EL (cell line): ENCODE measurements at places on chromosomes 3 and 15.
A peak's percentile ranks its signal among the peaks of the same experiment; 100 is the strongest.

DNA sequence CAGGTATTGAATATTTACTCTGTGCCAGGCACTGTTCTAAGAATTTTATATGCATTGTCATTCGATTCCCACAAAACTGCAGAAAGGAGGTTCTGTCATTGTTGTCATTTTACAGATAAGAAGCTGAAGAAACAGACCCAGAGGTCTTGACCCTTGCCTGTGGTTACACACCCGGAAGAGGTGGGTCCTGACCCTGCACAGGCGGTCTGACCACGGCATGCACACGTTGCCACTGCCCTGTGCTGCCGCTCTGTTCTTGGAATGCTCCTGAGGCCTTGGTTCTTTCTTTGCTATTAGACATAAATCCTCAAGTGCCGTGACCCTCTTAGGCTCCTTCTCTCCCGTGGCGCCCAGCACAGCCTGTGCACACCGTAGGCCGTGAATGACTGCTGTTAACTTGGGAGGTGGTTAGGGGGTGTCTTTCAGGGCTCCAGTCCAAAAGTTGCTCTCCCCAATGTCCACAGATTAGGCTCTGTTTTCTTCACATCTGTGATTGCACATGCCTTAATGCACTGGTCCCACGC, 74.1 kb upstream of the PLXNA1 start:
- DNase-seq: no peak

GRCh38 chr3:44939581-44940036, 36.4 kb downstream of the ZDHHC3 start:
- no peak for DNase-seq

- DNase-seq: peak; percentile 37
These were observed 1.8 kb downstream of the UBE2E1 start for GRCh38 chr3:23807424-23808015.

DNA sequence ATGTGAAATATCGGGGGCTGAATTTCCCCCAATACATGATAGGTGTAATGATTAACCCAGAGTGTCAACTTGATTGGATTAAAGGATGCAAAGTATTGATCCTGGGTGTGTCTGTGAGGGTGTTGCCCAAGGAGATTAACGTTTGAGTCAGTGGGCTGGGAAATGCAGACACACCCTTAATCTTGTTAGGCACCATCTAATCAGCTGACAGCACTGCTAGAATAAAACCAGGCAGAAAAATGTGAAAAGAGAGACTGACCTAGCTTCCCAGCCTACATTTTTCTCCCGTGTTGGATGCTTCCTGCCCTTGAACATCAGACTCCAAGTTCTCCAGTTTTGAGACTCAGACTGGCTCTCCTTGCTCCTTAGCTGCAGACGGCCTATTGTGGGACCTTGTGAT, 247.8 kb downstream of the OTOL1 start:
- no peak for DNase-seq

GRCh38 chr3:25033407-25034029, 394.5 kb upstream of the RARB start:
- DNase-seq: peak; percentile 48

DNA sequence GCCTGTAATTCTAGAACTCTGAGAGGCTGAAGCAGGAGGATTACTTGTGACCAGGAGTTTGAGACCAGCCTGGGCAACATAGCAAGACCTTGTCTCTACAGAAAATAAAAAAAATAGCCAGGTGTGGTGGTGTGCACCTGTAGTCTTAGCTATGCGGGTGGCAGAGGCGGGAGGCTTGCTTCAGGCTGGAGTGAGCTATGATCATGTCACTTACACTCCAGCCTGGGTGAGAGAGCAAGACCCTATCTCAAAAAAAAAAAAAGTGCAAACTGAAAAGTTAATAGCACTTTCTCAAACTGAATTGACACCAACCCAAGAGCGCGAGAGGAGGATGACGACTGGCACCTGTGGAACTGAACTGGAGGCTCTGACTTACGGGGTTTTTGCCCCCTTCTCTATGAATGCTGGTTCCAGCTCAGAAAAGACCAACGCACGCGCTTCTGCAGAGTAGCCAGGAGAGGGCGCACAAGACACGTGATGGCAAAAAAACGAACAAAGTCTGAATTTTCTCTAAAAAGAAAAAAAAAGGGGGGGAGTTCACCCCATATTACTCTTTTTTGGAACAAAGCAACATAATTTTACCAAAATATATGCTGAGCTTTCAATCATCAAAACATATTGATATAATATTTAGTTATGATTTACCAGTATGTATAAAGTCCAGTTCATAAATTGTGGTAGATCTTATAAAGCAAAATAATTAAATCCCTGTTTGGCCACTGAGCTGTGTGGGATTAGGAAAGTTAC, 23.7 kb downstream of the CFAP92 start:
- DNase-seq: peak; percentile 48

GRCh38 chr15:26670116-26670515, 102.8 kb downstream of the GABRB3 start:
- no peak for DNase-seq

GRCh38 chr15:77541421-77542181, 91.1 kb downstream of the LINGO1 start:
- DNase-seq: peak; percentile 21

DNA sequence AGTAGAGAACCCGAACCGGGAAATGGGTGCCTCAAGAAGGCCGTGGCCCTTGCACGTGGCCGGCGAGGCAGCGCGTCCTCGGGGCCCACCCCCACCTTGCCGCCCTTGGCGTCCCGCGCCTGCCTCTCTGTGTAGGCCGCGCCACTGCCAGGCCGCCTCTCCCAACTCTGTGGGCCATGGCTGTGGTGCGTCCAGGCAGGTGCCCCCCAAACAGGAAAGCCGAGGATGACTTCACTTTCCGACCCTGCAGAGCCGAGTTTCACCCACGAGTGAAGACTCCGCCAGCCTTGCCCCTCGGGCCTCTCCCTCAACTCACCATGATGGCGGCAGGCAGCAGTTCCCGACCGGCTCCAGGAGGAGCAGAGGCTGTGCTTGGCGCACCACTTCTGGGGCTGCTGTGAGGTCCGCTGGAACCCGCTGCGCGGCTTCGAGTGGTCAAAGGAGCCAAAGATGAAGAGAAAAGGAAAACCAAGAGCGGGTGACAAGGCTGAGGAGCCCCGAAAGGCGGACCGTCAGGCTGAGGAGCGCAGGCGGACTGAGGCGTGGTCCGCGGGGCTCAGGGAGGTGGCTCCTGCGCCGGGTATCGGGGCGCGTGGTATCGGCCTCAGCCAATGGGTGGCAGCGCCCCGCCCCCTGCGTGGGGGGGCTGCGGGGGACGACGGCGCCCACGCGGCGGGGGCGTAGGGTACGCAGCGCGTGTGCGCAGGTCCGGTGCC, at the start of gene DAZL:
TSS of gene DAZL (minus strand) at position 537 of the 716 bp plus-strand sequence. CDS start at position 319, 218 bp downstream.
- no peak for DNase-seq

GRCh38 chr3:135218304-135218703, 423.2 kb downstream of the EPHB1 start:
- no peak for DNase-seq

DNA sequence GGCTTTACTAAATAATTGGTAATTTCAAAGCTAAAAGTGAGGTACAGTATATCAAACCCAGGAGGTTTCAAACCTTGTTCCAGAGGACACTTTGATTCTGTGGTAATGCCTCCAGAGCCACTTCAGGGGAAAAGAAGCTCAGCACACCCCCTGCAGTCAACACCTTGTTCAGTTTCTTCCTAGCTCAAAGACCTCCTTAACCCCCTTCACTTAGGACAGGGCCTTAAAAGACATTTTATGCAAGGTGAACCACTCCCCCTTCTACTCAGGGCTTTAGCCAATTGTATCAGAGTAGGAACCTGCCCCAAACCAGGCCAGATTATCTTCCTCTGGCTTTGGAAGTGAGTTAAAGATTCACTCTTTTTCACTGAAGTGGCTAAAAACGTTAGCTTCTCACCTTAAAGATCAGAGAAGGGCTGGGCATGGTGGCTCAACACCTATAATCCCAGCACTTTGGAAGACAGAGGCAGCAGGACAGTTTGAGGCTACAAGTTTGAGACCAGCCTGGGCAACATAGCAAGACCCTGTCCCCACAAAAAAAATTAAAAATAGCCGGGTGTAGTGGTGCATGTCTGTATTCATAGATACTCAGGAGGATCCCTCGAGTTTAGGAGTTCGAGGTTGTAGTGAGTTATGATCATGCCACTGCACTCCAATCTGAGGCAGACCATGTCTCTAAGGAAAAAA, 3.4 kb downstream of the DENND6A start:
- no peak for DNase-seq

DNA sequence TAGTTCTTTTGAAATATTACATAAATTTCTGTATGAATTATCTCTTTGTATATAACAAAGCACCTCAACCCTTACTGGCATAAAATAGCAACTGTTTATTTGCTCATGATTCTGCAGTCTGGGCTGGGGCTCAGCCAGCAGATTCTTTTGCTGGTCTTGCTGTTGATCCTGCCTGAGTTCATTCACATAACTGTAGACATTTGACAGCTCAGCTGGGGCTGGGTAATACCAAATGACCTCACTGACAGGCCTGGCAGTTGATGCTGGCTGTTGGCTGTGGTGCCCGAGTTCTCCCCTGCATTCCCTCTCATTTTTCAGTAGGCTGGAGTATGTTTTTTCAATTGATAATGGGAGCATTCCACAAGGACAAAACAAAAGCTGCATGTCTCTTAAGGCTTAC, 449.9 kb upstream of the GOLIM4 start:
- DNase-seq: no peak

GRCh38 chr3:132381348-132381944, 35.9 kb upstream of the DNAJC13 start:
- no peak for DNase-seq

DNA sequence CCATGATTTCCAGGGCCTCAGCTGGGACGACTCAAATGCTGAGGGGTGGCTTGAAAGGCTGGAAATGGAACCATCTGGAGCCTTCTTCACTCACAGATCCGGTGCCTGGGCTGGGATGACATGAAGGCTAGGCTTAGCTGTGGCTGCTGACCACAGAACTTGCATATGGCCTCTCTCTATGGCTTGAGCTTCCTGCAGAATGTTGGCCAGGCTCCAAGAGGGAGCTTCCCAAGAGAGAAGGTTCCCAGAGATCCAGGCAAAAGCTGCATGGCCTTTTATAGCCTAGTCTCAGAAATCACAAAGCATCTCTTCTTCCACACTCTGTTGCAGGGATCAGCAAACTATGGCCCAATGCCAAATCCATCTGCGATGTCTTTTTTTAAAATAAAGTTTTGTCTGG, 44.8 kb downstream of the GATM start:
- DNase-seq: peak; percentile 43

DNA sequence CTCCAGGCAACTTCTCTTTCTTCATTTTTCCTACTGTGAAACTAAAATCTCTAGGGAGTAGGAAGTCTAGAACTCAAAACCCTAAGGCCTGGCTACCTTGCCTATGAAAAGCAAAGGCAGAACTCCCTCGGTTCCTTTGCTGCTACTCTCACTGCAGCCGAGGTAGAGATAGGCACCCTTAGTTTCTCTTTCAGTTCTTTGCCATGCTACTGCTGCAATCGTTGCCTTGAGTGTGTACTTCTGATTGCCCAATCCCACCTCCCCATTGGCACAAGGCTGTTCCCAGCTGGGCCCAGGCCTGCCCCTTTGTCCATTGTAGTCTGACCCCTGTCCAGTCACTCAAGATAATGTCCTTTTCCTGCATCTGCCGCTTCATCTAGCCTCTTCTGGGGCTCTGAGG, 92.3 kb upstream of the MRPS22 start:
- no peak for DNase-seq

DNA sequence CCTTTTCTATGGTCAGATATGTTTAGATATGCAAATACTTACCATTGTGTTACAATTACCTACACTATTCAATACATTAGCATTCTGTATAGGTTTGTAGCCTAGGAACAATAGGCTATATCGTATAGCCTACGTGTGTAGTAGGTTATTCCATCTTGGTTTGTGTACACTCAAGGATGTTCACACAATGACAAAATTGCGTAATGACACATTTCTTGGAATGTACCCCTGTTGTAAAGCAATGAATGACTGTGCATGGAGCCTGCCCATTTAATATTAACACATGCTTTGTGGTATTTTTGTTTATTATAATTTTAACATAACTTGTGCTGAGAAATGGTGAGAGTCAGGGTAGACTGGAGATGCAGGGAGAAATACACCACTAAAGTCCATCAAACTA, 154.9 kb downstream of the LEKR1 start:
- peak; percentile 3 for DNase-seq

DNA sequence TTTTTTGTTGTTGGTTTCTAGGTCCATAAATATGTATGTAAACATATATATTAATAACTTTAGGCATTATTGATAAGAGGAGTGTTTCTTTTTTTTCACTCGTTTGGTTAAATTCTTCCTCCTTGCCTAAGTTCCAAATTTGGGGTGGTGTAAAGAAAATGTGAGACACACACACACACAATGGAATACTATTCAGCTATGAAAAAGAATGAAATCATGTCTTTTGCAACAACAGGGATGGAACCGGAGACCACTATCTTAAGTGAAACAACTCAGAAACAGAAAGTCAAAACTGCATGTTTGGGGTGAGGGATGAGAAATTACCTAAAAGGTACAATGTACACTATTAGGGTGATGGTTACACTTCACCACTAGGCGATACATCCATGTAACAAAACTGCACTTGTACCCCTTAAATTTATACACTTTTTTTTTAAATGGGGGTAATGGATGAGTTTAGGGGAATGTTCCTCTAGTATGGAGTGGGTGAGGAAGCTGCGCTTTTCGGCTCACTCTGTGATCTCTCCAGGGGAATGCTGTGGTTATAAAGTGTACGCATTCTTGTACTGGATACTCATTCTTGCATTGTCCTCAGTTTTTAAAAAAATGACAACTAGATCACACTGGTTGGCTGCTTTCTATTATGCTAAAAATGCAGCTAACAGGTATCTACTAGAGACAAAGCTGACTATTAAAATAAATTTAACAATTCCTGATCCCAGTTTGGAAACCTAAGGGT, 50.8 kb upstream of the PPARG start:
- DNase-seq: peak; percentile 11

GRCh38 chr3:120708408-120708807, 26.4 kb upstream of the HGD start:
- DNase-seq: no peak

GRCh38 chr3:58111513-58112184, 99.1 kb downstream of the DNASE1L3 start:
- no peak for DNase-seq

GRCh38 chr3:174162550-174162949, 696.6 kb upstream of the NAALADL2 start:
- peak; percentile 28 for DNase-seq

GRCh38 chr3:197444793-197445379, 110.9 kb downstream of the BDH1 start:
- DNase-seq: no peak

GRCh38 chr3:186614597-186615483, 2.0 kb downstream of the AHSG start:
- DNase-seq: peak; percentile 69
